ENCODE measurements at places on chromosomes 2 and 18.

- H3K36me3 ChIP-seq: peaks cover 5% of the 10 kb centered on the region
- no peaks in the 10 kb centered on the region for H3K4me1 ChIP-seq
- DNase-seq: no peak
- H3K27ac ChIP-seq: no peak overlapping the region
- H3K4me3 ChIP-seq: no peak overlapping the region
- no peaks in the 10 kb centered on the region for H3K27me3 ChIP-seq
Observed at GRCh38 chr2:42640261-42640660, 71.8 kb downstream of the MTA3 start.

GRCh38 chr18:62106271-62106670, 80.6 kb downstream of the PIGN start:
- peaks cover 11% of the 10 kb centered on the region for H3K36me3 ChIP-seq
- no peak overlapping the region for H3K4me3 ChIP-seq
- H3K27me3 ChIP-seq: no peaks in the 10 kb centered on the region
- no peaks in the 10 kb centered on the region for H3K4me1 ChIP-seq
- no peak for DNase-seq
- H3K27ac ChIP-seq: no peak overlapping the region

- H3K4me1 ChIP-seq: no peaks in the 10 kb centered on the region
- no peak for DNase-seq
- peaks cover 86% of the 10 kb centered on the region for H3K27me3 ChIP-seq
- H3K4me3 ChIP-seq: no peak overlapping the region
- no peak overlapping the region for H3K27ac ChIP-seq
Observed at GRCh38 chr2:219661955-219662395, 34.5 kb downstream of the SLC4A3 start.

DNA sequence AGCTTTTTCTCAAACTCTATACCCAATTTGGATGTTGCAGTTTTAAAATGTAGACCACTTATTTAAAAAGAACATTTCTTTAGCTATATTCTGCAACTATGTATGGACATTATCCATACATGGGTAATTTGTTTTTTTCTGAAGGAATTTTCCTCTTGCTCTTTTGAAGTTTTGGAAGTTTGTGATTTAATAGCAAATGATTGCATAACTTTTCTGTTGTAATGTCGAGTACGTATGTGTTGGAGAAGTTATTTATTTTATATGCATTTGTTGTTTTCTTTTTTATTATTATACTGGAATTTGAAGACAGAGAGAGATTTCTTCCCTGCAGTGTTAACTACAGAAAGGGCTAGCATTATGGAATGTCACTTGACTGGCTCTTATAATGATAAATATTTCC, 207.7 kb upstream of the FANCL start:
- no peaks in the 10 kb centered on the region for H3K4me1 ChIP-seq
- DNase-seq: no peak
- no peak overlapping the region for H3K27ac ChIP-seq
- H3K27me3 ChIP-seq: no peaks in the 10 kb centered on the region

DNA sequence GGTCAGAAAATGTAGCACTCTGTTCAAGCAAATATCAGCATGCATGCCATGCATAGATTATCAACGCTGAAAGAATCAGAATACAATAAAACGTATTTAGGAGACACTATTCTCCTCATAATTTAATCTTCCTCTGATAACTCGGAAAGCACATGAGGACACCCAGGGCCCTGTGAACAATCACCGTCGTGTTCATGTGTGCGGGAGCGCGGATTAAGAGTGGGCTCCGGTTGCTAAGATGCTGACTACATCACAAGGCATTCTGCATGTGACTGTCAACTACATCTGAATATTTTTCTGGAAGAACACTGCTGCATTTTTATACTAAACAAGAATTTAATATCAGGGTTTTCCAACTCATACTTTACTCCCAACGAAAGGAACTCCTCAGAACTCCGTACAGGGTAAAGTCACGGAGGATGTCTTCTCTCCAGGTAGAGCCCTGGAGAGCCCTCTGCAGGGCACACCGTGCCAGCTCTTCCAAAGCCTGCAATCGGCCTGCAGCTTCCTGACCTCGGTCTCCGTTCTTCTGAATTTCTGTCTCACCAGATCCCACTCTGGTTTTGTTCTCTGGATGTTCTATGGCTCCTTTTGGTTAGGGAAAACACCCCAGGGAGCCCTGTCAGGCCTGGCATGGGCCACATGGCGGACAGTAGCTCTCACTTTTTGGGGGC, 59.6 kb downstream of the ZNF516 start:
- DNase-seq: no peak
- no peak overlapping the region for H3K27ac ChIP-seq
- H3K36me3 ChIP-seq: peaks cover 14% of the 10 kb centered on the region
- H3K4me3 ChIP-seq: no peak overlapping the region
- H3K27me3 ChIP-seq: peaks cover 16% of the 10 kb centered on the region

DNA sequence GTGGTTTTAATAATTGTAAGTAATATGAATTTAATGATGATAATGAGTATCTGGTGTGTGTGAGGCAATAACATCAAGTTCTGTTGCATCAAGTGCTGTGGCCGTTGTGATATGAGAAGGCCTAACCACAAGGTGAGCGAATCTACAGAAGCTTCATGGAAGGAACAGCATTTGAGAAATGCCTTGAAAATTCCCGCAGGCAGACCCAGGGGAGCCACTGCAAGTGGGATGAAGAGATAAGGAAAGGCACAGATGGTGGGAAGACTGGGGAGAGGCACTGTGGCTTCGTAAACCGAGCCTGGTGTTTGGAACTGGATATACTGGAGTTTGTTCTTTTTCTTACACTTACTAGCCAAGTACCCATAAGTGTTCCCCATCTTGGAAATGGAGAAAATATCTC, 357.5 kb downstream of the PTPRM start:
- H3K4me3 ChIP-seq: no peak overlapping the region
- H3K4me1 ChIP-seq: no peaks in the 10 kb centered on the region
- no peak for DNase-seq
- H3K27ac ChIP-seq: no peak overlapping the region

GRCh38 chr2:212712466-212712865, 173.9 kb upstream of the ERBB4 start:
- H3K4me3 ChIP-seq: no peak overlapping the region
- no peak overlapping the region for H3K27ac ChIP-seq
- H3K36me3 ChIP-seq: no peaks in the 10 kb centered on the region

- H3K4me1 ChIP-seq: peaks cover 33% of the 10 kb centered on the region
- no peaks in the 10 kb centered on the region for H3K27me3 ChIP-seq
- no peak for DNase-seq
- peak overlapping the region; percentile 82 for H3K4me3 ChIP-seq
- H3K27ac ChIP-seq: peak overlapping the region; percentile 90
Observed at GRCh38 chr2:108621687-108622681, 87.7 kb downstream of the LIMS1 start.

DNA sequence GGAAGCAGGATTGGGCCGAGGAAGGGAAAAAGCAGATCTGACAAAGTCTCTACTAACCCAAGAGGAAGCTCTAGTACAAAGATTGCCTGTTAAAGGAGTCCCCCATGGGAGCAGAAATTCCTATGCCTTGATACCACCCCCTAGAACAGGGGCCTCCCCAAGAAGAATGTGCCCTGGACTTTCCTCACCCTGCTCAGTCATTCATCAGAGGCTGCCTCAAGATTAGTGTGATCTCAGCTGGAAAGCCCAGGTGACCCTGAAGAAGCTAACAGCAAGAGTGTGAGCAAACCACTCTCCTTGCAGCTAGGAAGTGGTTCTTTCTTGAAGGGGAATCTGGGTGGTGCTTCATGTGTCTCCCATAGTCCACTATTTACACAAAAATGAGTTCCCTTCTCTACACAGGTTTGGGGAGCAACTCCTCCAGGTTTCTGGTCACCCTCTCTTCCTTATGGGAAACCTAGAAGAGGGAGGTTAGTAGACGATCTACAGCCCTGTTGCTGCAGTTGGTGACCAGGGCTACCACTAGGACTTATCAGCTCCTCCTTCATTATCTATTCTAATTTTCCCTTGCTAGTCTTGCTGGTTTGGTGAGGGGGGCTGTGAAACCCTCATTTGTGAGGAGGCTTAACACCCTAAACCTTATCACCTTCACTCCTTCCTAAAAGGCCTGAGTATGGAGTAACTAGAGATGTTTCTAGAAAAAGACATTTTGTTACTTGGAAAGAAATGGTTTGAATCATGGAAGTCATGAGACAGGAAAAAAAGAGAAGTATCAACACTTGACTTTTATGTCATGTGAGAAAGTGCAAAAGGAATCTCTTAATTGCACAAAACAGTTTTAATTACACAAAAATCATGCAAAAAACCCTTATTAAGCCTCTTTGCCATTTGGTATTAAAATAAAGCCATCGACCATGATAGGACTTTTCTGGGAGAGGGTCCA, 2.9 kb upstream of the WDR7 start:
- no peak for DNase-seq
- H3K27me3 ChIP-seq: no peaks in the 10 kb centered on the region
- peaks cover 35% of the 10 kb centered on the region for H3K4me1 ChIP-seq
- H3K4me3 ChIP-seq: no peak overlapping the region
- no peak overlapping the region for H3K27ac ChIP-seq

GRCh38 chr2:118202707-118203303, 114.5 kb downstream of the INSIG2 start:
- H3K27me3 ChIP-seq: peaks cover 31% of the 10 kb centered on the region

DNA sequence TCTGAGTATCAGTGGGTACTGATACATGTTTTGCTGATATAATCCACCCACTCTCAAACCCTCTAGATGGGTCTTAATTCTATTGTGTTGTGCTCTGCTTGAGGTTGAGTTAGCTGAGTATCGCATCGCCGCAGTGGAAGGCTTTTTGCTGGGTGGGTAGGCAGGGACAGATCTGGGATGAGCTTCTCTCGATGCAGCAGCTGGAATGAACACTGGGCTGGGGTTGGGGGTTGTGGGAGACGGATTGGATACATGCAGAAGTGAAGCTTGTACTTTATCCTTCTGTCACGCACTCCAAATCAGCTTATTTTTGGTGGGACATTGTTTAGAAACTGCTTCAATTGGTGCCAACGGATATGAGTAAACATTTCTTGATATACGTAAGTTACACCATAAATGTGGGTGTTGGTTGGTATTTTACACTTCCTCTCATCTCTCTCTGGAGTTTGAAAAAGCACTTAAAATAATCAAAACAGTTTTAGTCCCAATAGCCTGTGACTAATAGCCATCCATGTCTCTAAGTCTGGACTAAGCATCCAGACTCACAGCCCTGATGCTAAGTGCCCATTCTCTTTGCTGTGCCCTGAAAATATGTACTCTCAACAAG, 107.1 kb downstream of the POLE4 start:
- H3K4me3 ChIP-seq: no peak overlapping the region
- H3K36me3 ChIP-seq: no peaks in the 10 kb centered on the region
- H3K27ac ChIP-seq: no peak overlapping the region
- peaks cover 3% of the 10 kb centered on the region for H3K4me1 ChIP-seq
- H3K27me3 ChIP-seq: no peaks in the 10 kb centered on the region

DNA sequence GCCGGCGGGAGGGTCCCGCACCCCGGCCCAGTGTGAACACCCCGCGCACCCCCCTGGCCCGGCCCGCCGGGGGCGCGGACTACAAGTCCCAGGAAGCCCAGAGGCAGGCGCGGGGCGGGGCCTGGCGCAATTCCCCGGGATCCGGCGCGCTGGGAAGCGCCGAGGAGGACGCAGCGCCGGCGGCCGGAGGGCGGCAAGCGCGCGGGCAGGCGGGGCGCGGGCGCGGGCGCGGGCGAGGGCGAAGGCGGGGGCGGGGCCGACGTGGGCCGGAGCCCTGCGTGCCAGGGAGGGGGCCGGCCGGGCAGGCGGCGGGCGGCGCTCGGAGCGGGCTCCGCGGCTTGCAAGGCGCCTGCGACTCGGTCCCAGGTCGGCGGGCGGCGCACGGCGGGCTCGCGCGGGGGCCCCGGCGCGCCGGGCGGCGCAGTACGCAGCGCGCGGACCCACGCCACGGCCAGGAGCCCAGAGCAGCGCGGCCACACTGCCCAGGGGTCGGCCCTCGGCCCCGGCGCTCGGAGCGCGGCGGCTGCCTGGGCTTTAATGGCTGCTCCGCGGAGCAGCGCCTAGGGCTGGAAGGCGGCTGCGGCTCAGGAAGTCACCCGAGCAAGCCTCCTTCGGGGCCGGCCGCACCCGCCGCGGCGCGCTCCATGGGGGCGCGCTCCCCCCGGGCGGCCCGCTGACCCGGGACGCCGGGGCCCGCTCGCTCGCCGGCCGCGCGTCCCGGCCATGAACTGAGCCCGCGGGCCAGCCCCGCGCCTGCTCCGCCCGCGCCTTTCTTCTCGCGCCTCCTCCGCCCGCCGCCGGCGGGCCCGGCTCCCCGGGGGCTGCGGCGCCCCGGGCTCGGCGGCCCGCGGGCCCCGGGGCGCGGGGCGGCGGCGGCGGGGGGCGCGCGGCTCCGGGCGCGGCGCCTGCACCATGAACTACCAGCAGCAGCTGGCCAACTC, at the start of gene AGAP1:
TSS of gene AGAP1 (plus strand) at position 269 of the 941 bp plus-strand sequence.
- H3K27me3 ChIP-seq: peaks cover 30% of the 10 kb centered on the region
- peak; percentile 12 for DNase-seq
- H3K4me3 ChIP-seq: peak within 1 kb of the TSS; percentile 91
- no peak within 1 kb of the TSS for H3K27ac ChIP-seq

DNA sequence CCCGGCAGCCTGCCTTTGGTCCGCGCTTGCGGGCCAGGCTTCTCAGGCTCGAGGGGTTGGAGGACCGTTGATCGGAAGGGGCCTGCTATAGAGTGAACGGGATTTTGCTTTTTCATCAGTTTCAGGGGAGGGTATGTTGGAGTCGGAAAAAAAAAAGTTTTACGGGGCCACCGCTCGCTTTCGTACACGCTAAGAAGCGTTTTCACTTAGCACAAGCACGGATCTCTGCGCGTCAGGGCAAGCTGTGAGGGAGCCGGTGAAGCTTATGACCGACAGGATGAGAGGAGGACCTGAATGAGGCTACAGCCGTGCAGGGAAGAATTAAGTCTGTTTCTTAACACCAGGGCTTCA, 443 bp downstream of the CPSF3 start:
- no peak overlapping the region for H3K4me3 ChIP-seq
- H3K27me3 ChIP-seq: no peaks in the 10 kb centered on the region
- H3K27ac ChIP-seq: no peak overlapping the region
- peaks cover 36% of the 10 kb centered on the region for H3K4me1 ChIP-seq
- peaks cover 13% of the 10 kb centered on the region for H3K36me3 ChIP-seq

GRCh38 chr2:118246726-118247125, 158.5 kb downstream of the INSIG2 start:
- no peak overlapping the region for H3K27ac ChIP-seq
- H3K4me3 ChIP-seq: no peak overlapping the region
- peaks cover 46% of the 10 kb centered on the region for H3K27me3 ChIP-seq
- no peaks in the 10 kb centered on the region for H3K36me3 ChIP-seq
- DNase-seq: no peak
- H3K4me1 ChIP-seq: peaks cover 3% of the 10 kb centered on the region

- peaks cover 18% of the 10 kb centered on the region for H3K27me3 ChIP-seq
- no peaks in the 10 kb centered on the region for H3K36me3 ChIP-seq
- H3K27ac ChIP-seq: no peak overlapping the region
- DNase-seq: no peak
- no peak overlapping the region for H3K4me3 ChIP-seq
- no peaks in the 10 kb centered on the region for H3K4me1 ChIP-seq
Observed at GRCh38 chr2:172195836-172196376, 93.2 kb upstream of the DLX2 start.

GRCh38 chr2:69013840-69014821, 1.2 kb downstream of the ANTXR1 start:
- no peak overlapping the region for H3K27ac ChIP-seq
- DNase-seq: no peak
- peaks cover 67% of the 10 kb centered on the region for H3K27me3 ChIP-seq
- peaks cover 3% of the 10 kb centered on the region for H3K36me3 ChIP-seq
- H3K4me3 ChIP-seq: peak overlapping the region; percentile 79

GRCh38 chr2:181680937-181681811, 857 bp upstream of the NEUROD1 start:
- no peak overlapping the region for H3K27ac ChIP-seq
- H3K4me3 ChIP-seq: peak overlapping the region; percentile 48
- no peaks in the 10 kb centered on the region for H3K36me3 ChIP-seq
- peaks cover 92% of the 10 kb centered on the region for H3K27me3 ChIP-seq
- DNase-seq: no peak
